ENCODE measurements at places on chromosomes 4 and X.

GRCh38 chr4:138035781-138036258 lies 206.3 kb downstream of the SLC7A11 start:
- DNase-seq = peak; percentile 69

- DNase-seq = peak; percentile 3
These were observed 2.3 kb upstream of the AMBN start for GRCh38 chr4:70589785-70590184.

- no peak for DNase-seq
These were observed 24.8 kb downstream of the SLC2A9 start for GRCh38 chr4:9996319-9997110.

DNA sequence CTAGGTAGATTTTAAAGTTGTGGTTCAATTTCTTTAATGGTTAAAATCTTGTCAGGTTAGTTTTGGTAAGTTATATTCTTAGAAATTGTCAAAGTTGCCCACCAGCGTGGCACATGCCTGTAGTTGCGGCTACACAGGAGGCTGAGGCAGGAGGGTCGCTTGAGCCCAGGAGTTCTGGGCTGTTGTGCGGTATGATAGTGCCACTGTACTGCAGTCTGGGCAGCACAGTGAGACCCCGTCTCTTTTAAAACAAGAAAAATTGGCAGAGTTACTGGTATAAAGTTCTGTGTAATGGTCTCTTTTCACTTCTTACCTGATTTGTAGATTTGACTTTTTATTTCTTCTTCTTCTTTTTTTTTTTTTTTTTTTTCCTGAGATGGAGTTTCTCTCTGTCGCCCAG lies 64.4 kb downstream of the FAM193A start:
- no peak for DNase-seq

- DNase-seq = no peak
These were observed 30.5 kb upstream of the SHOX start for GRCh38 chrX:599837-600715.
